ENCODE measurements at places on chromosomes 5 and 9.

DNA sequence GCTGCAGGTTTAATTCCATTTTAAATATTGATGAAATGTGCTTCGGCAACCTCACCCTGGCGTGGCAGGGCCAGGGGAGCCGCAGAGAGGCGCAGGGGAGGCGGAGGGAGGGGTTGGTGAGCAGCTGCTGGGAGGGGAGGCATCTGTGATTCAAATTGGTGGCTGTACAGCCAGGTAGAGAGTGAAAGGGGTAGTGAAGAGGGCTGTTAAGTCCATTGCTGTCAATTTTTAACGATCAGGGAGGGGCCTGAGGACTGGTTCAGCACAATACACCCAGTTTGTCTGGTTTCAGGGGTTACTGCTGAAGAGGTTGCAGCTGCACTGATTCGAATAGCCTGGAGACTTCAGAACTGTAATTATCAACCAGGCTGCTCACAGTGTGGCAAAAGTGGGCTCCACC, 31.3 kb downstream of the LHX6 start:
- no peak for DNase-seq

GRCh38 chr9:27338527-27338903, 41.6 kb upstream of the EQTN start:
- no peak for DNase-seq

- DNase-seq = no peak
These were observed 1.9 kb downstream of the MIGA2 start for GRCh38 chr9:129038109-129038852.

GRCh38 chr9:33164138-33164809, 2.9 kb downstream of the B4GALT1 start:
- no peak for DNase-seq

GRCh38 chr9:136342181-136343120, 15.1 kb downstream of the GPSM1 start:
- peak; percentile 48 for DNase-seq

DNA sequence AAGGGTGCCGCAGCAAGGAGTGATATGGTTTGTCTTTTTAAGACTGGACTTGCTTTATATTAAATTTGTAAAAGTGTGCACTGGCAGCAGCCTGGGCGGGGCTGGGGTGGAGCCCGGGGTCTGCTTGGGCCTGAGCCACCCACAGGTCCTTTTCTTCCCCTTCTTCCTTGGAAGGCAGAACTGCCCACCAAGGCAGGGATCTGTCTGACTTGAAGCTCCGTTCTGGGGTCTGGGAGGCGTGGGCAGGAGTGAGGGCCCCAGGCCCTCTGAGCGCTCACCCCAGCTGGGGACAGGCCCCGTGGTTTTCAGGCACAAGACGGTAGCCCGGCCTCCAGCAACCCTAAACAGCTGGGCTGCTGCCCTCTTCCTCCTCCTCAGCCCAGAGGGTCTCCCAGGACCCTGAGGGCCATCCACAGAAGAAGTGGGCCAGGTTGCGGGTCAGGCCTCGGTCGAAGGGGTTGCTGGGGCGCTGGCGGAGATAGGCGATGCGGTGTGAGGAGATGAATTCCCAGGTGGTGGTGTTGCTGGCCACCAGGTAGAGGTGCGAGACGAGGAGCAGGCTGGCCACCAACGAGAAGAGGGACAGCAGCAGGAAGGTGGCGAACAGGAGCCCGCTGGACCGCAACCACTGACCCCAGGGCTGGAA, 3.0 kb downstream of the ZDHHC12 start:
- DNase-seq = no peak

Measured in astrocyte (in vitro differentiated cells and primary cell).